ENCODE measurements at places on chromosomes 13 and 19.
A peak's percentile ranks its signal among the peaks of the same experiment; 100 is the strongest.

GRCh38 chr13:76822698-76823267, 63.4 kb downstream of the KCTD12 start:
- no peak for DNase-seq

DNA sequence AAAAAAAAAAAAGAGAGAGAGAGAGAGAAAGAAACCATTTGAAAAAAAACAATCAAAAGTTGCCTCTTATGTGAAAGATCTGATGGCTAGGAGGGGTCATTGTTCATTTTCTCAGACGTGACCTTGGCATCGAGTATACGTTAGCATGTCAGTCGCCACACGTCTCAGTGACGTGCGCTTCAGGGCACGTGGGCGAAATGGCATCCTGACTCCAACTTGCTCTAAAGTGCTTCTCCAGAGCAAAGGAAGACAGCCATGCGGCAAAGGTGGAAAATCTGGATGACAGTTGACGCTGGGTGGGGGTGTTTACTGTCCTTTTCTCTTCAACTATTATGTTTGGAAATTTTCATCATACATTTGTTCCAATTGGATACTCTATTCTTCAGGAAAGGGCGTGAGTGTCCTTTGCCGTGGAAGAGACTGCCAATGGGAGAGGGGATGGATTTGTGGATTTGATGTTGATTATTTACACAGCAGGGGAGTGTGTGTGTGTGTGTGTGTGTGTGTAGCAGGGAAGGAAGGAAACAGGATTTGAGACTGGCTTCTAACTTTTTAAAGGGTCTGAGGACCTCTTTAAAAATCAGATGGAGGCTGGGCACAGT, 25.0 kb downstream of the KLF2 start:
- no peak for DNase-seq

GRCh38 chr13:97233499-97233898, 11.4 kb downstream of the MBNL2 start:
- DNase-seq = no peak

DNA sequence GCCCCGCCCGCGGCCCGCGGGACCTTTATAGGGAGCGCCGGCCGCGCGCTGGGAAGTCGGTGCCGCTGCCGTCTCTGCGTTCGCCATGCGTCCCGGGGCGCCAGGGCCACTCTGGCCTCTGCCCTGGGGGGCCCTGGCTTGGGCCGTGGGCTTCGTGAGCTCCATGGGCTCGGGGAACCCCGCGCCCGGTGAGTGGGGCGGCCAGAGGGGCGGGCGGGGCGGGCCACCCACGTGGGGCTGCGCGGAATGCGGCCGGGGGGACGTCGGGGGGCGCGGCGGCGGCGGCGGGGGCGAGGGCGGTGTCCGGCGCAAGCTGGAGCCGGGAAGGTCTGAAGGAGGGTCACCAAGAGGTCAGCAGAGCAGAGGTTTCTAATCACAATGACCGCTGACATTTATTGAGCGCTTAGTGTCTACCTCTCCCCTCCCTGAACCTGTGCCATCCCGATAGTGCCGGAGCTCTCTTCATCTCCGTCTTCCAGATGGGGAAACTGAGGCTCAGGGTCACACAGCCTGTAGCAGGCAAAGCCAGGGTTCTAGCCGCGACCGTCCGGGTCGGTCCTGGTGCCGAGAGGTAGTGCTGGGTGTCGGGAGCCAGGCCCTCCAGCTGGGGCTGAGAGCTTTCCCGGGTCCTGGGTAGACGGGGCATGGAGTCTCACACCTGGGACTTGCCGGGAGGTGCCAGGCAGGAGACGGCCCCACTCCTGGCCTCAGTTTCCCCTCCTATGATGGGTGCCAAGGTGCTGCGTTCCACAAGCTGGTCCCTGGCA, at the start of gene FSTL3:
TSS of gene FSTL3 (plus strand) at position 54 of the 767 bp plus-strand sequence. CDS start at position 86, 32 bp downstream.
- DNase-seq = no peak

- DNase-seq = peak; percentile 50
These were observed 792 bp upstream of the LENG8 start for GRCh38 chr19:54448040-54448773.

GRCh38 chr13:93505104-93505952, 278.7 kb downstream of the GPC6 start:
- DNase-seq = no peak

DNA sequence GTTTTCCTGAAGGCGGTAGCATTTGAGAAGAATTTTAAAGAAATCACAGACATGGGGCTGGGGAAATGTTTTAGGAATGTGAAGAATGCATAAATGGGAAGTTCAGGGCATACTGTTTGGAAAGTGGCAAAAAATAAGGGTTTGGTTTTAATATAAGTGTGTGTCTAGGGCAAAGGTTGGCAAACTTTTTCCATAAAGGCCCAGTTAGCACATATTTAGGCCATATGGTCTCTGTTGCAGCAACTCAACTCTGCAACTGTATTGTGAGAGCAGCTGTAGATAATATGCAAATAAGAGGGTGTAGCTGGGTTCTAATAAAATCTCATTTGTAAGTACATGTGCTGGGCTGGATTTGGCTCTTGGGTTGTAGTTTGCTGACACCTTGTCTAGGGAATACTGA, 521.9 kb downstream of the DIAPH3 start:
- no peak for DNase-seq

- DNase-seq = no peak
These were observed 3.2 kb upstream of the PLPP2 start for GRCh38 chr19:294341-294945.

DNA sequence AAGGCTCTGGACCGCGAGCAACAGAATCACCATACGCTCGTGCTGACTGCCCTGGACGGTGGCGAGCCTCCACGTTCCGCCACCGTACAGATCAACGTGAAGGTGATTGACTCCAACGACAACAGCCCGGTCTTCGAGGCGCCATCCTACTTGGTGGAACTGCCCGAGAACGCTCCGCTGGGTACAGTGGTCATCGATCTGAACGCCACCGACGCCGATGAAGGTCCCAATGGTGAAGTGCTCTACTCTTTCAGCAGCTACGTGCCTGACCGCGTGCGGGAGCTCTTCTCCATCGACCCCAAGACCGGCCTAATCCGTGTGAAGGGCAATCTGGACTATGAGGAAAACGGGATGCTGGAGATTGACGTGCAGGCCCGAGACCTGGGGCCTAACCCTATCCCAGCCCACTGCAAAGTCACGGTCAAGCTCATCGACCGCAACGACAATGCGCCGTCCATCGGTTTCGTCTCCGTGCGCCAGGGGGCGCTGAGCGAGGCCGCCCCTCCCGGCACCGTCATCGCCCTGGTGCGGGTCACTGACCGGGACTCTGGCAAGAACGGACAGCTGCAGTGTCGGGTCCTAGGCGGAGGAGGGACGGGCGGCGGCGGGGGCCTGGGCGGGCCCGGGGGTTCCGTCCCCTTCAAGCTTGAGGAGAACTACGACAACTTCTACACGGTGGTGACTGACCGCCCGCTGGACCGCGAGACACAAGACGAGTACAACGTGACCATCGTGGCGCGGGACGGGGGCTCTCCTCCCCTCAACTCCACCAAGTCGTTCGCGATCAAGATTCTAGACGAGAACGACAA, 1.8 kb downstream of the PCDH17 start:
- DNase-seq = no peak

GRCh38 chr13:37257051-37257450, 151.6 kb upstream of the CSNK1A1L start:
- DNase-seq = no peak

GRCh38 chr19:55259540-55260210, 858 bp upstream of the PPP6R1 start:
- no peak for DNase-seq

DNA sequence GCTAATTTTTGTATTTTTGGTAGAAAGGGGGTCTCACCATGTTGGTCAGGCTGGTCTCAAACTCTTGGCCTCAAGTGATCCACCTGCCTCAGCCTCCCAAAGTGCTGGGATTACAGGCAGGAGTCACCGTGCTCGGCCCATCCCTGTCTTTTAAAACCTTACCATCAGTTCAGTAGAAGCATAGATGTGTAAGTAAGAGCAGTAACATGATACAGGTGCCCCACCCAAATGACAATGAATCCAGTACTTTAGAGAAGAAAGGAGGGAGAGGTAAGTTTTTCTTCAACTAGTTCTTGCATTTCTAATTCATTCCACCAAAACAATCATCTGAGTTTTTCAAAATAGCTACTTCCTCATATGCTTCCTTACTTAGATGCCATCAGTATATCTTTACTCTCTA, 21.9 kb downstream of the SPRY2 start:
- DNase-seq = no peak

DNA sequence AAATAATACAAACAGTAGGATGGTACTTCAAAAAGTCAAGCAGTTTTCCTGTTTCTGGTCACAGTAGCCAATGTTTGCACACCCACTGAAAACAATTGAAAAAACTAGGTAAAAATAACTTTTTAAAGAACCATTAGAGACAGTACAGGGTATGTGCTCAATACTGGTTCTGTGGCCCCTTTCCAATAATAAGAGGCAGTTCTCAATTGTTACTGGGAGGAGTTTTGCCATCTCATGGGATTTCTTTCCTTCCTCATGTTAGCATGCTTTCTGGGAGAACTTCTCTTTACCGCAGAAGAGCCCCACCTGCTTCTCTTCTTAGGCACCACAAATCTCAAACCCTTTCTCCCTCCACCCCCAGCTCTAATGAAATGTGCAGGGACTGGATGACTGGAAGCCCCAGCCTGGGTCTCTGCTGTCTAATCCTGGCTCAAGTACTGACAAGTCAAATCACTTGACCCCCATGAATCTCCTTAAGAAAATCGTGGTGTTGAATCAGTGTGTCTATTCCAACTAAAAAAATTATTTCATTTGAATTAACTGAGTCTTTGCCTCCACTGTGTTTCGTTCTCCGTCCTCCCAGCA, 14.6 kb downstream of the METTL21C start:
- DNase-seq = no peak

- DNase-seq = no peak
These were observed 57.2 kb upstream of the KLF12 start for GRCh38 chr13:74191410-74191809.

DNA sequence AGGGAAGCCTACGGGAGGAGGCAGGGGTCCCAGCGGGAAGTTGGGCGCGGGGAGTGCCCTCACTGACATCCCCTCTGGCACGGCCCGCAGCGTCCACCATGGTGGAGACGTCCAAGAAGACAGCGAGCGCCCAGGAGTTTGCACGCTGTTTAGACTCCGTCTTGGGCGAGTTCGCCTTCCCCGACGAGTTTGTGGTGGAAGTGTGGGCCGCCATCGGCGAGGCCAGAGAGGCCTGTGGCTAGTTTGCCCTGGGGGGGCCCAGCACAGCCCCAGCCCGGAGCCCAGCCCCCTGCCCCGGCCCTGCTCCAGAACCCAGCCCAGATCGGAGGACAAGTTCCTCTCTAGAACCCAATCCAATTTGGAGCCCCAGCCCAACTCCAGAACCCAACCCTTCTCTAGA, 4.7 kb downstream of the GIPC3 start:
- no peak for DNase-seq

DNA sequence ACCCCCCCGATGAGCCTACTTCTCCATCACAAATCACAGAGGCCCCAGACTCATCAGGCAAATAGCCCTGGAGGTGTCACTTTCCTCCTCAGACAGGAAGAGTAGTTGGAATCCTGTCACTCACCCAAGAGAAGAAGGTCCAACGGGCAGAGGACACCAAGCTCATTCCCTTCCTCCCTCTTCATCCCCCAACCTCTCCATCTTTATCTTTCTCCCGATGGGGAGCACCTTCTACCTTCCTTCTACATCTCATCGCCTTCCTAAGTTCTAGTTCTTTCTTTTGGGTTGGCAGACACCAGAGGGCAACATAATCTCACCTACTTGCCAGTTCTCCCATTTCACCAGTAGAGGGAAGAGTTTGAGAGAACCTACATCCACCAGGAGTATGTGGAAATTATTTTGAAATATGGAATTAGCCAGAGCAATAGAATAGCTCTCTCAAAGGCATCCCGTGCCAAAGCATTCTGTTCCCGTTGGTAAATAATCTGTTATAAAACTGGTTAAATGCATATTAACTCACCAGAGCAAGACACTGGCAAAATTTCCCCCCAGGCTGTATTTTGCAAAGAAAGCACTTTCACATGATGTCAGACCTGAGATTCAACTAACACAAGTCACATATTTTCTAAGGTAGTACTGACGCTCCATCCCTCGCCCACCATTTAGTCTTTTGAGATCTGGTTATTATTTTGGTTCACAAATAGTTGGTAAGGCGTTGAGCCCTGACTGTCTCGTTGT, 55.0 kb downstream of the ZIC5 start:
- DNase-seq = peak; percentile 73

DNA sequence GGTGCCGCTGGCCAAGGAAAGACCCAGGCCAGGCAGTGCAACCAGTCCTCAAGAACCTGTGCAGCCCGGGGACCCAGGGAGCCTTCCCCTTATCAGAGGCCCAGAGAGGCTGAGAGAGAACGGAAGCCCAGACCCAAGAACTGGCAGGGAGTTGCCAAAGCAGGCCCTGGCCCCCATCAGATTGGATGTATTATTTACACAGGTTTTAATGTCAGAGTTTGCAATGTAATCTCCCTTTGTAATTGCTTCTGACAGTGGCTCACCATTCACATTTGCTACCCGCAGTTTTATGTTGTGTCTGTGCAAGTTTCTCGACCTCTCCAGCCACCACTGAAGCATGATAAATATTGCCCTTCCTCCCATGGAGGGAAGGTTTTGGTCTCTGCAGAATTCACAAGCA, 660.9 kb downstream of the LIG4 start:
- DNase-seq = no peak

GRCh38 chr13:79432992-79433391, 26.9 kb upstream of the RBM26 start:
- DNase-seq = no peak

DNA sequence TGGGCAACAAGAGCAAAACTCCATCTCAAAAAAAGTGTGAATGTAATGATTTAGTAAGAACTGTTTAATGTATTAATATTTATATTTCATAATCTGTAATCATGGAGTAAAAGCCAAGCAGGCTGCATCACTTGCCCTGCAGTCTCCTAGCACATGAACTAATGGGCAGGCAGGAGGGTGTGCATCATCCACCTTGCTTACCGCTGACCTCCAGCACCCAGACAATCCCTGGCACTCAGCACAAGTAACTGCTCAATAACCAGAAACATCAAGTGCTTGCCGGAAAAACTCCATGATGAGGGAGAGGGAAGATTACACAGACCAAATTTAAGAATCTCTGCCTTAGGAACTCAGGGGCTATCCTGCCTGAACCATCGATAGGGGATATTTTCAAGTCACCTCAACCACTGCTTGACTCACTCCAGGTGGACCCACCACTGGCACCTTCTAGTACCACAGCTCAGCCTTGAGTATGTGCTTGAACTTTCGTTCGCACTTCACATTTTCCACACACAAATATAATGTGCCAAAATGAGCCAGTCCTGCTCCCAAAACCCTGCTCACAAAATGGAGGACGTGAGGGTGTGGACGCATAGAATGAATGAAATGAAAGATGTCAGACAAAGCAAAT, 18.6 kb downstream of the BRD4 start:
- DNase-seq = no peak

GRCh38 chr13:25168790-25169189, 3.3 kb downstream of the AMER2 start:
- no peak for DNase-seq

- DNase-seq = no peak
These were observed 102.9 kb downstream of the SHISA2 start for GRCh38 chr13:25948910-25949309.

GRCh38 chr19:46487178-46487801, 8.4 kb downstream of the PNMA8B start:
- no peak for DNase-seq

All from hematopoietic multipotent progenitor cell treated with erythropoietin and hydrocortisone succinate and interleukin-3 and kit ligand, for 8 days (in vitro differentiated cells).